KG1 (cell line): ENCODE measurements at places on chromosomes 3 and 15.

DNA sequence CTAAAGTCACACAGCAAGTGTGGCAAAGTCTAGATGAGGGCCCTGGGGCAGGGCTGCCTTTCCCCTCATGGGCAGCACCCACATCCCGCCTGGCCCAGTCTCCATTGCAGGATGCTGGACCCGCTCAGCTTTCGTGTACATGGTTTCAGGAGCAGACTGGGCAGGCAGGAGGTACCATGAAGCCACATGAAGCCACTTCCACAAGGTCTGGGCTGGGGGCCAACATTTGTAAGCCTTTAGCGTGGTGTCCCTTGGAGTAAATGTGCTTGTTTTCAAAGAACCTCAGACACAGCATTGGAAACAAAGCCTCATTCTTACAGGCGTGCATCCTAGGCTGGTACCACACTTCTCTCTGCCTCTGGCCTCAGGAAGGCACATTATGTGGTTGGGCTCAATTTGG, 34.5 kb downstream of the UMPS start:
- DNase-seq, result no peak

- DNase-seq, result no peak
Observed at GRCh38 chr3:4241595-4242170, 61.5 kb upstream of the SETMAR start.

DNA sequence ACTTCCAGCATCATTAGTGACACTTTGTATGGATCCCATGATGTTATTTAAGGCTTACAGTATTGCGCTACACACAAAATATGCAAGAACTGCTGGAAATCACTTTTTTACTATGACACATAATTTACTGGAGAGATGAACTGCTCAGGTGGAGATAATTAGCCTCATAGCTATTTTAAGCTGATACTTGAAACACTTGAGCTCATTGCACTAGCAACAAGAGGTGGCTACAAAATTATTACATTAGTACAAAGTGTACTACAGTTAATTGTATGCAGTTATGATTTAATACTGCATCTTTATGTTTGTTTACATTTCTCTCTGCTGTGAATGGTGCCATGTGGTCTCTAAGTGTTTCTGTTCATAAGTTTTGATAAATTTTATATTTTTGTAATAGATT, 6.5 kb upstream of the LZTFL1 start:
- no peak for DNase-seq

- DNase-seq, result no peak
Observed at GRCh38 chr15:75212200-75212858, 10.6 kb downstream of the C15orf39 start.

DNA sequence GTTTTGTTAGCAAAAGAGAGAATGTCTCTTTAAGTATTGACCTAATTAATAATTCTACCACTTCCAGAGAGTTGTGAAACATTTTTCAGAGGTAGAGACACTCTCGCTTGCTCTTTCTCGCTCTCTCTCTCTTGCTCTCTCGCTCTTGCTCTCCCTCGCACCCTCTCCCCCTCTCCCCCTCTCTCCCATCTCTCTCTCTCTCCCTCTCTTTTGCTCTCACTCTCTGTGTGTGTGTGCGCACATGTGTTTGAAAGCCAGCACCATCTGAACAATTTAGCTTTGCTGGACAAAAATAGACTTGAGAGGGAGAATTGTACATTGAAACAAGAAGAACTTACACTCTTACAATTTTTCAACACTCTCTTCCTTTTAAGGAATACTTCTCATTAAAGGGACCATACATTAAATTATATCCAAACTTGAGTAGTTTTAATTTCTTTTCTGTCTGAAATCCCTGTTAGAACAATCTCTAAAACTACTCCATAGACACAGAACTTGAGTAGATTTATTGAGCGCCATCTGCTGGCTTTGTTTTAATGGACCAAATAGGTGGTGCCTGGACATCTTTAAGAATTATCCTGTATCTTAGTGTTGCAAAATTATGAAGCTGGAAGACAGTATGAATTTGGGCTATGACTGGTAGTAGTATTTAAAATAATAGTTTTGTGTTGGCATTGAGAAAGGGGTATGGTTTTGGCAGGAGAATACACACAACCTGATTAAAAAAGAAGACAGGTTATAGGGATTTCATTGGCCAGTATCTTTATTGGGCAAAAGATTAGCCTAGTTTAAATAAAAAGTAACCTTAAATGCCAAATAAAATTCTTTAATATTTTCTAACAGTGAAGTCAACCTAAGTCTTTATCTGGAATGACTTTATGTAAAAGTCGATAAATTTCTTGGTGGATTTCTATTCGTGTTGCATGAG, 124.6 kb downstream of the AKAP13 start:
- peak; percentile 66 for DNase-seq

- no peak for DNase-seq
Observed at GRCh38 chr3:12869035-12869621, 27.8 kb upstream of the RPL32 start.

- DNase-seq, result no peak
Observed at GRCh38 chr15:50095938-50096821, 22.9 kb downstream of the ATP8B4 start.

GRCh38 chr3:195895078-195895860, 13.1 kb downstream of the TNK2 start:
- no peak for DNase-seq

DNA sequence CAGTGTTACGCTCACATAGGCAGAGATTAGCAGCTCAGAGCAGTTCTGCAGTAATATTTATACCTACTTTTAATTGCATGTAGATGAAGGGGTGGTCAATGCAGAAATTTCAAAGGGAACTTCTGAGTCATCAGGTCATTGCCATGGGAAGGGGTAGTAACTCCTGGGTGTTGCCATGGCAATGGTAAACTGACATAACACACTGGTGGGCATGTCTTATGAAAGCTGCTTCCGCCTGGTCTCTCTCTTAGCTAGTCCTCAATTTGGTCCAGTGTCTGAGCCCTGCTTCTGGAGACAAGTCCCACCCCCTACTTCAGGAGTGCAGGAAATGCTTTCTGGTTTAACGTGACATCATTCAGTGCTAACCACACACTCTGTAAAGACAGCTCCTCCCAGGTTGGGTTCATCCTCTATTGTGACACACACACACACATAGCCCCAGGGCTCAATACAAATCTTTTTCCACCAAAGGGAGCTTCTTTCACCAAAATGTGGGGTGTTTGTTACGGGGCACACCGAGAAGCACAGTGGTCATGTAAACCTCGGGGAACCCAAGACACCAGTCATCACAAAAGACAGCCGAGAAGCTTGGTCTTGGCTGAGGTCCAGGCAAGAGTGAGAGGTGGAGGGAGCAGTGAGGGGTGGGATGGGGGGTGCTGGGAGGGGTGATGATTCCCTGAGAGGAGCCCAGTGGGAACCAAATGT, 74.5 kb downstream of the TLE3 start:
- DNase-seq, result no peak

- DNase-seq, result no peak
Observed at GRCh38 chr15:48041454-48041853, 79.3 kb upstream of the SLC24A5 start.

DNA sequence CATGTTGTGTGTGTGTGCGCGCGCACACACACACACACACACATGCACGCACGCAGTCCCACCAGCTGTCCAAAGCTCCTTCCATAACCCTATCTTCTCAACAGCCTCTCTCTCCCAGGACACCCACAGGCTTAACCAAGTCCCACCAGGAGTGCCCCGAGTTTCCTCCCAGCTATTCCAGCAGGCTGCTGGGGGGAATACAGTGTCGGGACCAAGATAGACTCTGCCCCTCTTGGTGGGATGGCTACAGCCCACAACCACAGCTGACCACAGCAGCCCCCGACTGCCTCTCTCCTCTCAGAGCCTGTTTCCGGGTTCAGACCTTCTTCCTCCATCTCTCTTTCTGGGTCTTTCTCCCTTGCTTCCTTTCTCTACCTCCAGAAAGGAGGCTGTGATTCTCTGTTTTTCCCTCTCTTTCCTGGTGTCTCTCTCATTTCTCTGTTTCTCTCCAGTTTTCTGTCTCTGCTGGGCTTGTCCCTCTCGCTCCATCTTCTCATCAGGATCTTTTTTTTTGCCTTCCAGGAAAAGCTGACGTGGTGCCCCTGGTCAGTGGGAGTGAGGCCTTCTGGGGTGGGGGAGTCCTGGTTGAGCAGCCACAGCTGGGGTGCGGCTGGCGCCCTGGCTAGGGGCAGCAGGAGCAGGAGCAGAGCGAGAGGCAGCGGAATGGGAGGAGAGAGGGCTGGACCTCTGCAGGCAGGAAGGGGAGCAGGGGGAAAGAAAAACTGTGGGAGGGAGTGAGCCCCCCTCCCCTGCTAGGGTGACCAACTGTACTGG, 3.3 kb upstream of the ISLR start:
- no peak for DNase-seq

DNA sequence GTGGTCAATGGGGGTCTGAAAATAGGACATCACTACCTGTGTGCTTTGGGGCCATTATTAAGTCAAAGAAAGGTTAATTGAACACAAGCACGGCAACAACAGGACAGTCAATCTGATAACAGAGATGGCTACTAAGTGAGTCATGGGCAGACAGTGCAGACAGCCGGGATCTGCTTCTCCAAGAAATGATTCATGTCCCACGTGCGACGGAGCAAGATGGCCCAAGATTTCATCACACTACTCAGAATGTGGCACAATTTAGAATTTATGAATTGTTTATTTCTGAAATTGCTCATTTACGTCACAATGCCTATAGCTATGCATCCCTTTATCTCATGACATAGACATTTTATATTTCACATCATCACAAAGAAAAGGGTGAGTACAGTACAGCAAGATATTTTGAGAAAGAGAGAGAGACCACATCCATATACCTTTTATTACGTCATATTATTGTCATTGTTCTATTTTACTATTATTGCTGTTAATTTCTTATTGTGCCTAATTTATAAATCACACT, 770.6 kb upstream of the NR2F2 start:
- no peak for DNase-seq

DNA sequence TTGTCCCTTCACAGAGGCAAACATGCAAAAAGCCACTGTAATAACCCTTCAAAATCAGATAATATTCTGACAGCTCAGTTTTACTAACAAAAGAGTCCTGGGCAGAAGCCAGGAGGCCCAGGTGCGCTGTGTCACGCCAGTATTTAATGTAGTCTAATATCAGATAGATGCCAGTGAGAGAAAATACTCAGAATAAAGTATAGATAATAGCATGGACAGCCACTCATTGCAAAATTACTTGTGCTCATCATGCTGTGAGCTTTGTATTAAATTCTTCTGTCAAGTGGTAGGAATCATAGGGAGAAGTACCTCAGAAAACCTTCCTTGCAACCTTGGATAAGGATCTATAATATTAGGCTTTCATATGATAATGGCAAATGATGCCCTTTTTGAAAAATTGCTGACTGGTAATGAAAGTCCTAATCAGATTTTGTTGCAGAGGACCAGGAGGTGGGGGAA, 1154.3 kb downstream of the ROBO1 start:
- DNase-seq, result no peak

DNA sequence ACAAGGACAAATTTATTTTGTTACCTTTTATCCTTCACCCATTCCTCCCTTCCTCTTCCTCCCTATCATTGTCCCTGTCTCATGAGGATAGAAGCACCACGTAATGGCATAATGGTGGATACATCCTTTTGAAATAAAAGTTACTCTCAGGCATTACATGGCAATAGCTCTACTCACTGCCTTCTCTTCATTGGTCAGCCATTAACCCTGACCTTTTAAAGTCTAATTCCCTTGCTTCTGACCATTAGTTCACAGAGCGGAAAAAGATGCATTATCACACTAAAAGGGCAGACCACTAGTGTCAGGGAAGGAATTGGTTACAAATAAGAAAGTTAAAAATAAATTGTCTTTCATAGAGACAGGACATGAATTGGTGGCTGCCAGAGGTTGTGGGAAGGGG, 54.6 kb upstream of the EIF1B start:
- DNase-seq, result no peak

GRCh38 chr15:68045289-68046265, 8.5 kb upstream of the PIAS1 start:
- DNase-seq, result no peak

DNA sequence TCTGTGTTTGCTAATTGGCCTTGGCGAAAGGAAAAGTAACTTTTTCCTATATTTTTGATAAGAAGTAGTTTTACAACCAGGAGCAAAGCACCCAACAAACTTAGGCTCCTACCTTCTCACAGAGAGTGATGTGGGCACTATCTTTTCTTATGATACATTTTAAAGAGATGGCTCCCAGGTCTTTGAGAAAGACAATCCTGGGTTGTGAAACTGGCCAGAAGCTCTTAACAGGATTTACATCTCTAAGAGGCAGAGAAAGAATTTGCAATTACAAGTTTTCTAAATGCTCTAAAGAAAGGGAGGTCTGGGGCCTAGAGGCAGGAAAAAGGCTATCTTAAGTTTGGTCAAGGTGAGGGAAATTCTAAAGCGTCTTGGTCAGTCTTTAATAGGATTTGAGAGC, 609.7 kb downstream of the VGLL3 start:
- no peak for DNase-seq

DNA sequence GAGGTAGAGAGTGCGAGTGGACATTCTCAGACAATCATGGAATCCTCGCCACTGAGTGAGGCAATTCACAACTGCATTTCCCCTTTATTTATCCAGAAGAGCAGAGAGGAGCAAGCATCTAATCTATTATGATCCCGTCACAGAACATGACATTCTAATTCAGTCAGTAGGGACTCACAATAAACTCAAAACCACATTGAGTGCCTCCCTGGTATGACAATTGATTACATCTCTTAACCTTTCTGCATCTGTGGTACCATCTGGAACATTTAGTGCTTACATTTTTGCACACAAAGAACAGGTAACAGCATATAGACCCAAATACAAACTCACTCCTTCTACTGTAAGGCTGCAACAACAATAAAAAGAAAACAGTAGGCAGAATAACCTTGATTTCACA, 517.2 kb downstream of the GBE1 start:
- DNase-seq, result no peak

- no peak for DNase-seq
Observed at GRCh38 chr3:30437171-30437601, 169.2 kb upstream of the TGFBR2 start.

DNA sequence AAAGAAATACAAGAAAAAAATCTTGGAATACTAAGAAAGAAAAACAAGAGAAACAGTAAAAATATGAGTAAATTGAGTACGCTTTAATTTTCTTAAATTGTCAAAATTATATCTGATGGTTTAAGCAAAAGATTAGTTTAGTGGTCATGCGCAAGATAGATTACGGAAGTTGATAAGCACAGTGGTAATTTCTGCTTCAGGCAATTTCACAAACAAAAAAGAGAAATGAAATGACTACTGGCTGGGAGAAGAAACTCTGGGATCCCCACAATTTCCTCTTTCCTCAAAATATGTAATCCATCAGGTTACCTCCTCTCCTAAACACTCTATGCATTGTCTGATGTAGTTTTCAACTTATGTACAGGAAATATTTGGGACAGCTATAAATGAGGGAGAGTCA, 9.0 kb downstream of the MYD88 start:
- DNase-seq, result no peak

- DNase-seq, result no peak
Observed at GRCh38 chr3:41405466-41405865, 206.2 kb downstream of the CTNNB1 start.
